ENCODE measurements at places on chromosomes 12 and 14.

GRCh38 chr12:121296618-121297434 lies at the start of gene CAMKK2:
Gene CAMKK2, minus strand, starts transcription at chr12:121296709. Its CDS starts 22,183 bp downstream, at chr12:121274526.
- H3K27ac ChIP-seq = peak within 1 kb of the TSS; percentile 89
- DNase-seq = peak; percentile 94
- H3K4me3 ChIP-seq = peak within 1 kb of the TSS; percentile 92
- H3K36me3 ChIP-seq = peaks cover 32% of the 10 kb centered on the region
- peaks cover 37% of the 10 kb centered on the region for H3K4me1 ChIP-seq

DNA sequence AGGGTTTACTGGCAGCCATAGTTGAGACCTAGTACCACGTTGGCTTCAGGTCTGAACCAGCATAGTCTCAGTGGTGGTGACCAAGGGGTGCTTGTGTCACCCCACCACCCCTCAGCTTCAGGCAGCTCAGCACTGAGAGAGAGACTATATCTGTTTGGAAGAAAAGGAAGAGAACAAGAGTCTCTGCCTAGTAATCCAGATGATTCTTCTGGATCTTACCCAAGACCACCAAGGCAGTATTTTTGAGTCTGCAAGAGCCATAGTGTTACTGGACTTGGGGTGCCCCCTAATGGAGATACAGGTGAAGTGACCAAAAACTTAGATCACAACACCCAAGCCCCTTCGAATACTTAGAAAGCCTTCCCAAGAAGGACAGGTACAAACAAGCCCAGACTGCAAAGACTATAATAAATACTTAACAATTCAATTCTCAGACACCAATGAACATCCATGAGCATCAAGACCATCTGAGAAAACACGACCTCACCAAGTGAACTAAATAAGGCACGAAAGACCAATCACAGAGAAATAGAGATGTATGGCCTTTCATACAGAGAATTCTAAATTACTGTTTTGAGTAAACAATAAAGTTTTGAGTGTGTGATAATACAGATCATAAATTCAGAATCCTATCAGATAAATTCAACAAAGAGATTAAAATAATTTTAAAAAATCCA lies 107.0 kb downstream of the HELB start:
- no peak for DNase-seq
- no peaks in the 10 kb centered on the region for H3K36me3 ChIP-seq
- no peak overlapping the region for H3K27ac ChIP-seq
- H3K4me3 ChIP-seq = no peak overlapping the region
- H3K4me1 ChIP-seq = no peaks in the 10 kb centered on the region

GRCh38 chr12:46676797-46677520 lies 148.8 kb downstream of the SLC38A4 start:
- H3K27me3 ChIP-seq = no peaks in the 10 kb centered on the region
- H3K27ac ChIP-seq = no peak overlapping the region
- H3K4me1 ChIP-seq = peaks cover 11% of the 10 kb centered on the region
- no peak overlapping the region for H3K4me3 ChIP-seq
- DNase-seq = no peak

DNA sequence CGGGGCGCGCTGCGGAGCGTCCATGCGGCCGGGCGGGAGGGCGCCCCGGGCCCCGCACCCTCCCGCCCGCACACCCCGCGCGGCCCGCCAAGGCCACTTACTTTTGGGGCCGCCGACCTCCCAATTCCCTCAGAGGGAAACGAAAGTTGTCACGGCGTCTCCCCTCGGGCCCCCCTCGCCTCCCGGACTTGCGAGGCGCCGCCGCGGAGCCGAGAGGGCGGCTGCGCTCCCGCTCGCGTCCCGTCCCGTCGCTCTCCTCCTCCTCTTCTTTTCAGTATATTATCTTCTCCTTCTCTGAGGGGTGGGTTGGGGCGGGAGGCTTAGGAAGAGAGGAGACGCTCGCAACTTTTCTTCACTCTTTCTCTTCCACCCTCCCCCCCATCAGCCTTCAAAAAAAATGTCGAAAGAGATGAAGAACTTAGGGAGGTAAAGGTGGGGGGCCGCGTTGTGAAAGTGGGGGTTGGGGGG lies 613 bp downstream of the DUSP16 start:
- H3K27ac ChIP-seq = peak overlapping the region; percentile 94
- peak; percentile 66 for DNase-seq
- H3K27me3 ChIP-seq = no peaks in the 10 kb centered on the region
- H3K4me1 ChIP-seq = peaks cover 45% of the 10 kb centered on the region
- H3K4me3 ChIP-seq = peak overlapping the region; percentile 81

DNA sequence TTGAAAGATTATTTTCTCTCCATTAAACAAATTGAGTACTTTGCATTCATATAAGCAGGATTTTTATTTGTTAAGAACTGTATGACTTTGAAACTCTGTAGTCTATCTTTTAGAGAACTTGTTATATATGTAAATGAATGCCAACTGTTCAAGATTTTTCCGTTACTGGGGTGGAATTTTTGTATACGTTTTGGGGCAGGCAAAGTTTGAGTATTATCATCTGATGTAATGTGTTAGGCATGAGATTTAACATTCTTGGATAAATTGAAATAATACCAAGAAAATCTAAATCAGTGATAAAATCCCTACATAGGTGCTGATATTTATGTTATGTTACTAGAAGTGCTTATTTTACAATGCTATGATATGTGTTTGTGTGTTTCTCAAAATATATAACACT lies 8.4 kb downstream of the CNOT2 start:
- H3K4me1 ChIP-seq = peaks cover 90% of the 10 kb centered on the region
- peaks cover 54% of the 10 kb centered on the region for H3K36me3 ChIP-seq
- no peak for DNase-seq
- no peak overlapping the region for H3K27ac ChIP-seq
- no peak overlapping the region for H3K4me3 ChIP-seq
- H3K27me3 ChIP-seq = no peaks in the 10 kb centered on the region

- peaks cover 3% of the 10 kb centered on the region for H3K4me1 ChIP-seq
- H3K36me3 ChIP-seq = peaks cover 5% of the 10 kb centered on the region
- no peak overlapping the region for H3K27ac ChIP-seq
- peak; percentile 22 for DNase-seq
- no peaks in the 10 kb centered on the region for H3K27me3 ChIP-seq
Measured at GRCh38 chr12:1932264-1932777, 13.9 kb upstream of the CACNA2D4 start.

GRCh38 chr14:36021591-36022320 lies 154.8 kb downstream of the PTCSC3 start:
- peaks cover 12% of the 10 kb centered on the region for H3K4me1 ChIP-seq
- H3K27me3 ChIP-seq = peaks cover 3% of the 10 kb centered on the region
- H3K36me3 ChIP-seq = no peaks in the 10 kb centered on the region
- no peak overlapping the region for H3K27ac ChIP-seq
- no peak overlapping the region for H3K4me3 ChIP-seq

DNA sequence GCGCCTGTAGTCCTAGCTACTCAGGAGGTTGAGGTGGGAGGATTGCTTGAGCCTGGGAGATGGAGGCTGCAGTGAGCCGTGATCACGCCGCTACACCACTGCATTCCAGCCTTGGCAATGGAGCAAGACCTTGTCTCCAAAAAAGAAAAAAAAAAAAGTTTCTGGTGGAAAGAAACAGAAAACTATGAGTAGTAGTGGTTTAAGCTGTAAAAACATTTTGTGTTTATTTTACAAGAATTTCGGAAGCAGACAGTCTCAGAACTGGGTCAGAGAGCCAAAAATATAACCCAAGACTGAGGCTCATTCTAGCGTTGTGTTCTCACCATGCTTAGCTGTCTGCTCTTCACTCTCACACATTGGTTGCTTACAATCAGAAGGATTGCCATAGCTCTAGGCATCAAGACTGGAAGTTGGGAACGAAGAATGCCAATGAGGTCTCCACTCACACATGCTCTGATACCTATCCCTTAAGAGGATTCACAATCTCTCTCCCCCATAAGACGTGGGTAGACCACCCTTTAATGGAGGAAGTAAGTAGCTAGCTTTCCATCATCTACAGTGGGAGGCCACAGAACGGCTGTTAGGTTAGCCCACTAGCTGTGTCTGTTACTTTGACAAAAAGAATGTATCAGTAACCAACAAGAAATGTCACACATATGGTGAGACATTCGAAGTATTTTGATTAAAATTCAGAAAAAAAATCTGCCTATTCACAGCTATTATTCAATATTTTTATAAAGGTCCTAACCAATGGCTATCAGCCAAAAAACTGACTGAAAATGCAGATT lies 117.6 kb upstream of the RASSF8 start:
- no peak overlapping the region for H3K4me3 ChIP-seq
- peaks cover 4% of the 10 kb centered on the region for H3K4me1 ChIP-seq
- no peak for DNase-seq
- no peaks in the 10 kb centered on the region for H3K27me3 ChIP-seq
- no peaks in the 10 kb centered on the region for H3K36me3 ChIP-seq

- peaks cover 70% of the 10 kb centered on the region for H3K27me3 ChIP-seq
- H3K27ac ChIP-seq = no peak overlapping the region
- no peak overlapping the region for H3K4me3 ChIP-seq
- peaks cover 18% of the 10 kb centered on the region for H3K4me1 ChIP-seq
- H3K36me3 ChIP-seq = no peaks in the 10 kb centered on the region
- no peak for DNase-seq
Measured at GRCh38 chr12:51589060-51589459, 2.0 kb upstream of the SCN8A start.

DNA sequence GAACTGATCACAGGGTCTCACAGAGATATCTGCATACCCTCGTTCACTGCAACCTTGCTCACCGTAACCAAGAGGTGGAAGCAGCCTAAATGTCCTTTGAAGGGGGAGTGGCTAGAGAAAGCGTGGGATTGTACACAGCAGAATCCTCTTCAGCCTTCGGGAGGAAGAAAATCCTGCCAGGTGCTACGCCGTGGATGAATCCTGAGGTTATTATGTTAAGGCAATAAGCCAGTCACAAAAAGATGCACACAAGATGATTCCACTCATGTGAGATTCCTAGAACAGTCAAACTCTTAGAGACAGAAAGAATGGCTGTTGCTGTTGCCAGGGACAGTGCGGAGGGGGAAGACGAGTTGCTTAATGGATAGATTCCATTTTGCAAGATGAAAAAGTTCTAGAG lies 39.6 kb upstream of the SFSWAP start:
- no peak overlapping the region for H3K4me3 ChIP-seq
- no peak for DNase-seq
- H3K27me3 ChIP-seq = peaks cover 10% of the 10 kb centered on the region
- no peak overlapping the region for H3K27ac ChIP-seq
- H3K4me1 ChIP-seq = peaks cover 5% of the 10 kb centered on the region
- no peaks in the 10 kb centered on the region for H3K36me3 ChIP-seq

GRCh38 chr14:67820428-67820971 lies 921 bp downstream of the RAD51B start:
- H3K27ac ChIP-seq = peak overlapping the region; percentile 99
- peaks cover 37% of the 10 kb centered on the region for H3K4me1 ChIP-seq

DNA sequence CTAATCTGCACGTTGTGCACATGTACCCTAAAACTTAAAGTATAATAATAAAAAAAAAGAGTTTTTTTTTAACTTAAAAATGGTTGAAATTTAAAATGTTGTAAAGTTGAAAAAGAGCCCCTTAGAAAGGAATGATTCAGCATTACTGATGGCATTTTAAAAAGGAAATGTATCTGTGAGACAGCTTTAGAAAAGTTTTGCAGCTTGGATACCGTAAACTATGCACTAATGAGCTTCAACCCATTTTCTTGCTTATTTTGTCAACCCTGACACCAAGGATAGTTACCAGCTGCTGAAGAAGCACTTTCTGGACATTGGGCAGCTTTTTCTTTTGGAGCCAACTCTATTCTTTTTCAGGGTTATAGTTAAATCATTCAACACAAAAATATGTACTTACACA lies 4.3 kb downstream of the BICD1 start:
- H3K27me3 ChIP-seq = peaks cover 2% of the 10 kb centered on the region
- no peak overlapping the region for H3K27ac ChIP-seq
- no peak overlapping the region for H3K4me3 ChIP-seq
- no peak for DNase-seq

DNA sequence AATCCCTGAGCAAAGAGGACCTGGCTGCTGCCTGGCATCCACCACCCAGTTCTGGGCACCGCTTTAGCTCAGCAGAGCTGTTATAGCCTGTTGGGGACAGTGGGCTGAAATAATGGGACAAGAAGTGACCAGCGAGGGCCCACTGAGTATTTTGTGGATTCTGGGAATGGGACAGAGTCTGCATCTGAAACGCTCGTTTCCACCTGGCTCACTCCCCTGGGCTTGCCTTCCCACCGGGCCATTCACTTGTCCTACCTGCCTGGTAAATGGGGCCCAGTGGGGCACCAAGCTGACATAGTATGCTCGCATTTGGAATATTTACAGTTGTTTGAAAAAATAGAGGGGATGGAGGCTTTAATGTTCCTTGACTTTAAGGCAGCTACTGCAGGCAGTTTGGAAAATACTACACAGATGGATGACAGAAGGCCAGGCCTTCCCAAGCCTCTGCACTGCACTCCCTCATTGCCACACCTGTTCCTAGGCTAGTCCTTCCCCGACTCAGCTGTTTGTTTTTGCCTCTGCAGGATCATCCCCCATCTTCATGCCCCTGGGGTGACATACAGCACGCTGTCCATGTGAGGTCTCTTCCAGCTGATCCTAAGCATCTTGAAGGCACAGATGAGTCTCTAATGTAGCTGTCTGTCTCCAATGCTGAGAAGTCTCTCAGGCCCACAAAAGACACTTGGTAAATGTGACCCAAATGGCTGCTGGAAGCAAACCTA lies 61.3 kb upstream of the DICER1 start:
- H3K4me1 ChIP-seq = peaks cover 2% of the 10 kb centered on the region
- no peak overlapping the region for H3K27ac ChIP-seq
- no peak for DNase-seq
- no peak overlapping the region for H3K4me3 ChIP-seq
- H3K27me3 ChIP-seq = peaks cover 4% of the 10 kb centered on the region
- no peaks in the 10 kb centered on the region for H3K36me3 ChIP-seq

GRCh38 chr14:69543341-69544115 lies 31.1 kb downstream of the CCDC177 start:
- H3K36me3 ChIP-seq = no peaks in the 10 kb centered on the region
- DNase-seq = peak; percentile 34
- H3K27ac ChIP-seq = no peak overlapping the region
- peaks cover 46% of the 10 kb centered on the region for H3K27me3 ChIP-seq

- no peaks in the 10 kb centered on the region for H3K27me3 ChIP-seq
- no peaks in the 10 kb centered on the region for H3K4me1 ChIP-seq
- H3K27ac ChIP-seq = no peak overlapping the region
- no peaks in the 10 kb centered on the region for H3K36me3 ChIP-seq
- DNase-seq = no peak
Measured at GRCh38 chr14:41650802-41651201, 44.1 kb downstream of the LRFN5 start.

DNA sequence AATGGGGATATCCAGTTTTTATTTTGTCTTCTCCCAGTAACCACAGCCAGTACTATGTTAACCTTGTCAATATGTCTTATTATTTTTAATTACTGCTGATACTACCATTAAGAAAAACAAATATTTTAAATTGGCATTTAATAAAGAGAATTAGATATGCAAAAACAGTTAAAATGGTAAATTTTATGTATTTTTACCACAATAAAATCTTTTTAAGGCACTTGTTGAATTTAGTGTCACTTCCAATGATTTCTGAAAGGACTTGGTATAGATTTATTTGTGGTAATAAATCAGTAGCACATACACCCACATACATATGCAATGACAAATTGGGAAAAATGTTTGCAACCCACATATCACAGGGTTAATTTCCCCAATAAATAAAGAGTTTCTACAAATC lies 14.0 kb downstream of the CDKN1B start:
- H3K36me3 ChIP-seq = peaks cover 30% of the 10 kb centered on the region
- H3K4me1 ChIP-seq = peaks cover 53% of the 10 kb centered on the region
- H3K27me3 ChIP-seq = no peaks in the 10 kb centered on the region
- H3K27ac ChIP-seq = no peak overlapping the region

All from activated T-cell treated with anti-CD3 and anti-CD28 coated beads, Interleukin-2, amount 50 U/mL, for 24 hours (primary cell).